ENCODE measurements at places on chromosomes 11 and 22.
A peak's percentile ranks its signal among the peaks of the same experiment; 100 is the strongest.

- no peak for DNase-seq
Measured at GRCh38 chr11:74971424-74971823, 17.3 kb upstream of the NEU3 start.

DNA sequence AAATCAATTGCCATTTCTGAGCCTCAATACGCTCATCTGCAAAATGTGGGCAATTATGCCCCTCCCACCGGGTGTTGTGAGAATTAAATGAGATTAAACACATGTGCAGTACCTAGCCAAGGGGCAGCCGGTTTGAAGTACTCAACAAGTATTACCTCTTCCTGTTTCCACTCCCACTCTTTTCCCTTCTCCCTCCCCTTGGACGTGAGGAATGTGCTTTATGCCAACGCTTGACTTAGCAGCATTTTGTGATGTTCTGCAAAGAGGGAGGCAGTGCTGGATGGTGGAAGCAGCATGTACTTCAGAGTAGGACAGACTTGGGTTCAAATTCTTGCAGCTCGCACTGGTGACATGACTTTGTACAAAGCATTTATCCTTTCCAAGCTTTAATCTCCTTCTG lies 306.0 kb downstream of the BUD13 start:
- no peak for DNase-seq

DNA sequence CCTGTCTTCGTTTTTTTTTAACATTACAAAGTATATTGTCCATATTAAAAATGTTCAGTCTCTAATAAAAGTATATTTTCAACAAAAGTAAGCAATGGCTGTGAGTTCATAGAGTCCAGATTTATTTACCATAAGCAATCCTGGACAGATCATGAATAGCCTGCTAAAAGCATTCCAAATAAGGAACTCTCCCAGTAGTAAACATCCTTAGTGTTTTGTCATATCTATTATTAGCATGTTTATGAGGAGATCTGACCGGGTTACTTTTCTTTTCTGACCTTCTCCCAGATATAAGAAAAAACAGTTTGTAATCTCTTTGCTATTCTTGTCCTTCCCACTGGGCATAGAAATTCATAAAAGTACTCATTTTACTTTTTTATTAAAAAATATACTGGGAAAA lies 403.9 kb upstream of the ANO3 start:
- DNase-seq: no peak

- DNase-seq: no peak
Measured at GRCh38 chr11:111766834-111767142, 599 bp upstream of the PPP2R1B start.

- DNase-seq: no peak
Measured at GRCh38 chr11:77446911-77447629, 26.8 kb downstream of the PAK1 start.

DNA sequence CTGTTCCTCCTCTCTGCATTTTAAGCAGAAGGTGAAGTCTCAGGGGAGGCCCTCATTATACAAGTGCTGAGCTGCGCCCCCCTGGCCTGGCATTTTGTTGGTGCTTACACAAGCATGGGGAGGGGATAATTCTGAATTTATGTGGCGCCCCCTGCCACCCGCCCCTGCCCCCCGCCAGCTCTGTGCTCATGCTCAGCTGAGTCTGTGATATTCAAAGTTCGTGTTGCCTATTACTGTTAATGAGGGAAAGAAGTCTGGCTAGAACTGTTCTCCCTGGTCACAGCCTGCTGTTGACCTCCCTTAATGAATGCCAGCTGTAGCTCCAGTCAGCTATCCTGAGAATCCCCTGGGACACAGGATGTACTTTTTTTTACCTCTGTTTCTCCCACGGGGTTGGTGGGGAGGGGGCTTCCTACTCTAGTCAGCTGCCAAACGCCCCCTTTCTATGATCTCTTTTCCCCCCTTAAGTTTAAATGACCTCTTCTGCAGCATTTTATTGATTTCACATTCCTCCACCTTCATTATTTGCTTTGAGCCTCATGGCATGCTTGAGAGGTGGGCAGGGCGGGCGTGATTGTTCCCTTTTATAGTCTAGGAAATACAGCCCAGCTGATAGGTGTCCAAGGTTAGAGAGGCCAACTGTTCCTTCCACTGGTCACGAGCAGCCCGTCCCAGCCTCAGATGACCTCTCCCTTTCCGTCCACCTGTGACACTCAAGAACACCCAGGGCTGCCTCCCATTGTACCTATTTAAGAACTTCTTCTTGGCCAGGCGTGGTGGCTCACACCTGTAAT lies 12.2 kb downstream of the USP2 start:
- DNase-seq: no peak

GRCh38 chr22:39453765-39454378 lies 2.9 kb upstream of the MGAT3 start:
- no peak for DNase-seq

GRCh38 chr22:24319451-24319850 lies 48.8 kb downstream of the SPECC1L start:
- no peak for DNase-seq

DNA sequence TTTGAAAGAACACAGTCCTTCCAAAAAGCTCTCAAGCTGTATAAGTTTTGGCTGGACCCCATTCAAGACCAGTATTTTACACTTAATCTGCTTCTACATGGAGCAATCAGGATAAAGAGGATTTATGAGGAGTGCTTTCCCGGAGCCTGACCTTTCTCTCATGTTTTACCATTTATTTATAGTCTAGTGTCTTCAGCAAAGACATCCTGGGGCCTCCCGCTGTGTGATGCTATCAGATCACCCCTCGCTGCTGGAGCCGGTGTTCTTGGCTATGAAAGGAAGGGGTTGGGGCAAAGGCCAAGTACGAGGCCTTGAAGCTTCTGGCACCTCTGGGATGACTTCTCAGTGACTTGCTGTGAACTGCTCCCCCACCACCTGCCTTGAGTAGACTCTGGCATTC lies 189.6 kb downstream of the ADAMTS15 start:
- DNase-seq: no peak

- DNase-seq: no peak
Measured at GRCh38 chr11:119839476-119840133, 110.6 kb upstream of the NECTIN1 start.

GRCh38 chr11:73248526-73249185 lies 23.5 kb upstream of the P2RY6 start:
- no peak for DNase-seq

- peak; percentile 14 for DNase-seq
Measured at GRCh38 chr11:126491092-126491491, 135.6 kb downstream of the ST3GAL4 start.

GRCh38 chr11:7056828-7057513 lies 31.8 kb upstream of the RBMXL2 start:
- no peak for DNase-seq

- DNase-seq: no peak
Measured at GRCh38 chr22:24001314-24001713, 3.9 kb downstream of the GSTT4 start.

- no peak for DNase-seq
Measured at GRCh38 chr22:45224988-45225731, 15.5 kb downstream of the KIAA0930 start.

- no peak for DNase-seq
Measured at GRCh38 chr11:74132833-74133232, 38.0 kb downstream of the C2CD3 start.

DNA sequence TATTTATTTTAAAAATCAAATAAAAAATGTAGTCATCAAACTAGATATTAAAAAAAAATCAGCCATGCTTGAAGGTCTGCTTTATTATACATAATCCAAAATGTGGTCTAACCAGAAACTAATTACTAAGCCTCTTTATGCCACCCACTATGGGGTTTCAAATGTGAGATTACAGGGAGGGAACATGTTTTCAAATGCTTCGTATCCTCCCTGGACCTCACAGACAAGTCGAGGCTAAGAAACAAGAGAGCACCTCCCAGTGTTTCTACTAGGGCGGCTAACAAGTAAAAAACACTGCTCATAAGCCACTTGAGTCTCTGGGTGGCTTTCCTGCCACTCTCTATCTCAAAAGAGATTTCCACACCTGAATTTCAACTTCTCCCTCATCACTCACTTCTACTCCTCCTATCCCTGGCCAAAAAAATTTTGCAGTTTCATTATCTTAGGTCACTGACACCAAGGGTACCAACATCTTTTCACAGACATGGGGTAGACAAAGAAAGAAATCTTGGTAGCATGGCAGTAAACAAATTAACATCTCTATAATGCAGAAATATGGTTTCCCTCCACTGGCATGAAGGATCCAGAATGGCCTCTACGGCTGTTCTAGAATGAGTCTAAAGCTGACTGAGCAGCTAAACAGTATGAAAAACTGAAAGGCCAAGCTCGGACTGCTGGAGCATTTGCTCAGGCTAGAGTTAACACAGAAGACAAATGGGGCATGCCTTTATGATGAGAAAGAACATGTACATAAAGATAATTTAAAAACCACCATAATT lies 50.9 kb downstream of the PITPNB start:
- DNase-seq: no peak

DNA sequence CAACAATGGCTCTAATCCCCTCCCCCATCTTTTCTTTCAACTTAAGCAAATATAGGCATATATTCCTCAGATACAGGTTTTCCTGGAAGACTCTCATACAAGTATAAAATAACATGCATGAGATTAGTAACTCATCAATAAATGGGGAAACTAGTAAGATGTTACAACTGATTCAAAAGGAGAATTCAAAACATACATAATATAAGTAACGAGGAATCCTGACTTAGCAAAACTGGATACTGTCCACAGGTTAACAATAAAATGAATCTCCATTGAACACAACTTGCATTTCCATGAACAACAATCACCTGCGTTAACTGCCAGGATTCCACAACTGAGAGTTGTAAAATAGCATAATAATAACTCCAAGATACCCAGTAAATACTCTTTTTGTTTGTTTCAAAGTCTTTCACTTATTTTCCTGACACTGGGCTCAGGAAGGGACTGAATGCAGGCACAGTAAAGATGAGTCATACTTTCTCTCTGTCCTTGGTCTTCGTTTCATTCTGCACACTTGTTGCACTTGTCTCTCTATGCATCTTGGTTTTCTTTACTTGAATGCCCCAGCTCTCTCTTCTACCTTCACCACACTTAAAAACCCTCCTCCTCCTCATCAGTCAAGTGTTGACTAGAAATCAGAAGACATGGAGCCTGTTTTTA lies 8.1 kb downstream of the APIP start:
- DNase-seq: no peak

DNA sequence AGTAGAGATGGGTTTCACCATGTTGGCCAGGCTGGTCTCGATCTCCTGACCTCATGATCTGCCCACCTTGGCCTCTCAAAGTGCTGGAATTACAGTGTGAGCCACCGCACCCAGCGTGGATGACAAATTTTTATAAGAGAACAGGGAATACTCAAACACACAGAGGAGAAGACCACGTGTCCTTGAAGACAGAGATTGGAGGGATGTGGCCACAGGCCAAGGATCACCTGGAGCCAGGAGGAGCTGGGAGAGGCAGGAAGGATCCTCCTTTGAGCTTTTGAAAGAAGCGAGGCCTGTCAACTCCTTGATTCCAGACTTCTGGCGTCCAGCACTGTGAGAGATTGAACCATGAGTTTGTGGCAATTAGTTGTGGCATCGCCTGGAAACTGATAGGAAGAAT lies 1049.5 kb downstream of the TBC1D22A start:
- DNase-seq: no peak

DNA sequence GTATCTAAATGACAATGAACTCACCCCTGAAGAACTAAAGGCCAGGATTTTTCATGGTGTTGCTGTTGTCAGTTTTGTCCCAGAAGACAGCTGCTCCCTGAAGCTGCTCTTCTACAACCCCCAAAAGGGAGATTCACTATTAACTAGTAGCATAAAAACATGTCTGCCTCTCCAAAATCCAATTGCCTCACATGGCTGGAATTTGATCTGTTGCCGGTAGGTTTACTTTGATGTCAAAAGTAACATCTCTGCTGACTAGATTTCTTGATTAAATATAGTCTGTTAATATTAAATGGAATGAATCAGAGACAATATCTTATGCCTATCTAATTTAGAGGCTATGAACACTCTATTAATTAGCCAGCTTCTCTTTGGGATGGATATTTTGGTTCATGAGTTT lies 425.4 kb downstream of the ETS1 start:
- no peak for DNase-seq

DNA sequence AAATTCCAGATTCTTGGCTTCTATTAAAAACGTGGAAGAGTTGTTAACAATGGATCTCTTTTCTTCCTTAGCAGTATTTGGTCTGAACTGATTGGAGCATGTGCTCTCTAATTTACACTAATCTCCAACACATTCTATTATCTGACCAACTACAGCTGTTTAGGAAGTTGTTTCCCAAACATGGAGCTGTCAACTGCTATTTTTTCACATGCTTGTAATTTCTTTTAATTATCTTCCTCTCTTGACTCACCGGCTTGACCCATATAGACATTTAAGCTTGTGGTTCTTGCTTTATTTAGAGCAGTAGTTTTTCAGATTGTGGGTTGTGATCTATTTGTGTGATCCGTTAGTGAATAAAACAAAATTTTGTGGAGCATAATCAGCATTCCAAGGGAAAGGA lies 40.8 kb downstream of the CTNND1 start:
- DNase-seq: no peak
